ENCODE measurements at places on chromosomes 13 and 19.

DNA sequence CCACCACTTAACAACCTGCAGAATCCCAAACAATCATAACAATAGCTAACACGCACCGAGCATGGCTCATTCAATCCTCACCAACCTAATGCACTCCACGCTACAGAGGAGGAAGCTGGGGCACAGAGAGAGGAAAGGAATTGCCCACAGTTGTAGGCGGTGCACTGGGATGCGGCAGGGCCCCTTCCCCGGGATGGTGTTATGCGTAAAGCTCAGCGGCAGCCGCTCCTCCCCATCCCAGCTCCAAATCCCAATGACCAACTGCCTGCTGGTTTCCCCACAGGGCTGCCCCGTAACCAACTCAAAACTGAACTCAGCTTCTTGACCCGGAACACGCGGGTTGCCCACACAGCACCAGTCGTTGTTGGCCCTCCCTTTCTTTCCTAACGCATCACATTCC lies 42.2 kb downstream of the SERP2 start:
- no peak for DNase-seq

GRCh38 chr13:56720841-56721240 lies 419.9 kb upstream of the PRR20A start:
- DNase-seq, result no peak

GRCh38 chr19:30935146-30935545 lies 414.1 kb downstream of the TSHZ3 start:
- DNase-seq, result no peak

DNA sequence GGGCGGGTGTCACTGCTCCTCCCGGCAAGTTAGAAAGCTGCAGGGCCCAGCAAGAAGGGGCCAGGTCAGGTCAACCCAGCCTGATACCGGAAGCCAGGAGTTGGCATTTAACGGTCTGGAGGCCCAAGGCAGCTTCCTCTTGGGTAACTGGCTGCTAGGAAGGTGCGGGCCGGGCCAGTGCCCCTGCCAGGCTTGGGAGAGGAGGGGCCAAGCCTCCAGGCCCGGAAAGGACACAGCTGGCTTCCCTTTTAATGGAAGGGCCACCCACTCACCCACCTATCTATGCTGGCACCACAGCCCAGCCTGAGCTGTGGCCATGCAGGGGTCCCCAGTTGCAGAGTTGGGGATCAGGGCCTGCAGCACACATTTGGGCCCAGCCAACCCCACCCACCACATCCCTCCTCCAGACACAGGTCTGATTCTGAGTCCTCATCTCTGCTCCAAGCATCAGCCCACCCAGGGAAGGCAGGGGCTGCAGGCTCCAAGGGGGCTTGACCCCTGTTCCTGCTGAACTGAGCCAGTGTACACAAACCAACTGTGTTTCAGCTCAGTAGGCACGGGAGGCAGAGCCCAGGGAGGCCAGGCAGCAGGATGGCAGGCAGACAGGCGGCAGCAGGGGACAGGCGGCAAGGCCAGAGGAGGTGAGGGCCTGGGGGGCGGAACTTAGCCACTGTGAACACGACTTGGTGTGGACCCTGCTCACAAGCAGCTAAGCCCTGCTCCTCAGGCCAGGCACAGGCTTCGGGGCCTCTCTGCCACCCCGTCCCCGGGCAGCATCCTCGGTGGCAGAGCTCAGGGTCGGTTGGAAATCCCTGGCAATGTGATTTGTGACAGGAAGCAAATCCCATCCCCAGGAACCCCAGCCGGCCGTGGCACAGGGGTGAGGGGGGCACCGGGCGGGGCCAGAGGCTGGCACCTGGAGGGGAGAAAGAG lies 40.8 kb downstream of the ZSWIM4 start:
- no peak for DNase-seq

- no peak for DNase-seq
These were observed 675.3 kb upstream of the SGCG start for GRCh38 chr13:22505489-22505888.

- DNase-seq, result no peak
These were observed 139.3 kb downstream of the IRS2 start for GRCh38 chr13:109647053-109647452.

DNA sequence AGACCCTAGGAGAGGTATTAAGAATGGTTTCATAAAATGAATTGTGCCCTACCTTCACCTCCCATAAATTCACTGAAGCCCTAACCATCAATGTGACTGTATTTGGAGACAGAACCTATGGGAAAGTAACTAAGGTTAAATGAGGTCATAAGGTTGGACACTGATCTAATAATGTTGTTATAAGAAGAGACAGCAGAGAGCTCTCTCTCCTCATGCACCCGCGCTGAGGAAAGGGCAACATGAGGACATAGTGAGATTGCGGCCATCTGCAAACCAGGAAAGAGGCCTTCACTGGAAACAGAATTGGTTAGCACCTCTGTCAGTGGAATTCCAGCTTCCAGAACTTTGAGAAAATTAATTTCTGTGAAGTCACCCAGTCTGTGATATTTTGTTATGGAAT lies 1396.1 kb upstream of the MIR17HG start:
- DNase-seq, result no peak

- DNase-seq, result no peak
These were observed 12.8 kb downstream of the ELF1 start for GRCh38 chr13:41006306-41006705.

GRCh38 chr19:42303101-42303464 lies 659 bp upstream of the PAFAH1B3 start:
- no peak for DNase-seq

- no peak for DNase-seq
These were observed 793 bp downstream of the LRFN1 start for GRCh38 chr19:39319892-39320248.

DNA sequence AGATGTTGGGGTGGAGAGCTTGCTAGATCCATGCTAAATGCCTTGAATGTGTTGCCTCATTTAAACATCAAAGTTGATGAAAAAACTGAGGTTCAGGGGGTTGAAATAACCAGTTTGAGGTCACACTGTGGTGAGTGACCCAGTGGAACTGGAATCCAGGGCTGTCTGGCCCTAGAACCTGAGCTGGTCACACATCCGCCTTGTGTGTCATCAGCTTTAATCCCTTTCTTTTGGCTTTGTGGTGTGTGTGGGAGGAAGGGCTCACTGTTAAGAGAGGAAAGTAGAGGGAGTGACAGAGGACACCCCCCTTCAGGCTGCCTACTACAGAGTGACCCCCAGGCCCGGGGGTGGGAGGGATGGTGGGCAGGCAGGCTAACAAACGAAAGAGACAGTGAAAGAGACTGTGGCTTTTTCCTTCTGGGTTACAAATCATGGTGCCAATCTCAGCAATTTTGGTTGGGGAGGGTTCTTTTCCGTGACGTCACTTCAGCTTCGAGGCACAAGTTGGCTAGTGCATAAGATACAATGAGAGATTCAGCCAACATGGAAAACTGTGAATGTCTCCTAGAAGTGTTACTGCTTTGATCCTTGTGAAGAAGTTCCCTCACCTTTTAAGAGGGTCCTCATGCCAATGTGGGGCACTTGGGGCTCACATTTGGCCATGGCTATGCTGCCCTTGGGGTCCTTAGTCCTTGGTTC lies 164.9 kb downstream of the DLEU7 start:
- no peak for DNase-seq

- no peak for DNase-seq
These were observed 3.1 kb downstream of the ADGRE1 start for GRCh38 chr19:6890401-6890913.

- no peak for DNase-seq
These were observed 233.5 kb upstream of the SERP2 start for GRCh38 chr13:44140146-44140545.

DNA sequence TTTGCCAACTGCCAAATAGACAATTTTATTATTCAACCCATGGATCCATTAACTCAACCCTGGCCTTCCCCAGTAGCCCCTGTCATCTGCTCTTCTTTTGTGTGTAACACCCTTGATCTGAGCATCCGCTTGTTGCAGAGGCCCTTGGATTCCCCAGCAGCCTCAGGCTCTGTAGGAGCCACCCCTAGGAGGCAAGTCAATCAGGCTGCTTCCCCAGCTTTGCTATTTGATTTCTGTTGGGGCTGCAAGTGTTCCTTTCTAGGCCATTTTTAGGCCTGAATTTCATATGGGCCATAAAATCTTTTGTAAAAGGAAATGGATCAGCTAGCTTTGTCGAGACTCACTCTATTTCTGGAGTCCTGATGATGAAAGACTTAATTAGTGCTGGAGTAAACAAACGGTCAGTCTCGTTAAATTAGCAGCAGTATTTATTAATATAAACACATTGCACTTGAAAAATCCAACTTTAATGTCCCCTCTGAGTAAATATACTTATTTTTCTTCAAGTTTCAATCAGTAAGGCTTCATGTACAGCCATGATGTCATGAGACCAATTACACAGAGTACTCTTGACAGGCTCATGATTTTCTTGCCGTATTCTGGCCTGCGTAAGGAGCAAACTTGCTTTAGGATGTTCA lies 105.3 kb downstream of the RGCC start:
- DNase-seq, result no peak

Data from activated T-helper 1 cell treated with anti-CD3 and anti-CD28 coated beads, Interleukin-2, amount 50 U/mL, for 16 hours (primary cell).